ENCODE measurements at places on chromosomes 6 and 20. TPM values are rescaled to one million over a fixed set of nuclear protein-coding genes. Genes with fewer than 3 reads are reported as not detected.

The FAM209B gene
- total RNA-seq, result not detected

The EYS gene
- not detected for total RNA-seq

The POLR1C gene
- total RNA-seq, result 41.9 TPM

The MCCD1 gene
- total RNA-seq, result not detected

The RHAG gene
- not detected for total RNA-seq

The DLK2 gene
- not detected for total RNA-seq

The FNDC1 gene
- total RNA-seq, result 13.6 TPM

The PRSS35 gene
- not detected for total RNA-seq

The EMILIN3 gene
- 0.78 TPM for total RNA-seq

The POPDC3 gene
- total RNA-seq, result not detected

The PERP gene
- 26.4 TPM for total RNA-seq

The C20orf141 gene
- not detected for total RNA-seq

The RAET1G gene
- 1.6 TPM for total RNA-seq

The NXT1 gene
- total RNA-seq, result 38.3 TPM

The BPI gene
- total RNA-seq, result 0.22 TPM

The BIRC7 gene
- total RNA-seq, result not detected

The GGTLC1 gene
- 2.0 TPM for total RNA-seq

The C20orf144 gene
- total RNA-seq, result not detected

The HLA-DRB5 gene
- total RNA-seq, result 25.6 TPM

The LRRC1 gene
- 41.7 TPM for total RNA-seq

The OR2H2 gene
- total RNA-seq, result not detected

The PROKR2 gene
- total RNA-seq, result not detected

The CYP24A1 gene
- total RNA-seq, result not detected

Measured in thyroid gland (tissue), 4 donors.